ENCODE measurements at places on chromosomes 1 and 21.

GRCh38 chr1:55375617-55376258, 160.6 kb upstream of the USP24 start:
- no peak for DNase-seq

DNA sequence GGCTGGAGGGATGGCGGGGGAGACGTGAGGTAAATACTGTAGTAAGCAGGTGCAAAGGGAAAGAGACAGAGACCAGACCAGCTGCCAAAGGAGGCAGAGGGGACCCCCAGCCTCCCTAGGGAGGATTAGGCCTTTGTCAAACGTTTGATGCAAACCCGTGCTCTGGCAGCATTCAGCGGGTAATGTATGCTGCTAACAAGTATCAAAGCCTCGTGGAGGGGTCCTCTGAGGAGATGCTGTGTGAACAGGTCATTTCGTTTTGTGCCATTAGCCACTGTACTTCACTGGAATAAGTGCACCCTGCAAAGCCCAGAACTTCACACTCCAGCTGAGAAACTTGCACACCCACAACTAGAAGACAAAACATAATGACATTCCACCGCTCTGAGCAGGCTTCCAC, 644.5 kb downstream of the NPHP4 start:
- DNase-seq: no peak

GRCh38 chr1:222546091-222546490, 1.8 kb downstream of the HHIPL2 start:
- no peak for DNase-seq

DNA sequence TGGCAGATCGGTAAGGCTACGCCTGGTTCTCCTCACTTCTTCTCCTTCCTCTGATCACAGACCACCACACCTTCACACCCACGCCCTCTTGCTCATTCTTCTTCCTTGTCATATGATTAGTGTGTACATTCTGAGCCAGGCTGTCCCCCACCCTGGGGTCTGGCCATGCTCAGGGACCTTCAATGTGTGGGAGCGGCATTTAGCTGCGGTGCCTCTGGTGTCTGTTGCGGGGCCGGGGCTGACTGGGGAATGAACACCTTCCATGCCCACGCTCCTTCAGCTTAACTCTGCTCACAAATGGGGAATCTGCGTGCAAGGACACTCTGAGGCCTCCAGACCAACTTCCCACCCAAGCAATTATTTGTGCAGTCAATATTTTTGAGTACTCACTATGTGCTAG, 29.4 kb downstream of the QSOX1 start:
- no peak for DNase-seq

DNA sequence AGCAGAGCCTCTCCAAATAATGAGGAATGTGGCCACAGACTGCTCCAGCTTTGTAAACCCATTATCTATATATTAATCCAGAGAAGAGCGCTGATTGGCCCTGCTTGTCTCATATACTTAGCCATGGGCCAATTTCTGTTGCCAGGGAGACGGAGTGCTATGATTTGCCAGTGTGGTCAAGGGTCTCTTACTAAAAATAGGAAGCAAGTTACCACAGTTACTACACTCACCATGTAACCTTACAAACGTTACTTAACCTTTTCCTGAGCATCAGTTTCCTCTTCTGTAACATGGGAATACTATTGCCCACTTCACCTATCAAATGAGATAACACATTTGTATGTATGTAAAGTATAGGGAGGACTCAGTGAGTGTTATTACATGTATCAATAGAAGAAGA, 7.7 kb upstream of the S100A2 start:
- DNase-seq: no peak

GRCh38 chr1:225577241-225577640, 75.7 kb downstream of the ENAH start:
- DNase-seq: no peak

DNA sequence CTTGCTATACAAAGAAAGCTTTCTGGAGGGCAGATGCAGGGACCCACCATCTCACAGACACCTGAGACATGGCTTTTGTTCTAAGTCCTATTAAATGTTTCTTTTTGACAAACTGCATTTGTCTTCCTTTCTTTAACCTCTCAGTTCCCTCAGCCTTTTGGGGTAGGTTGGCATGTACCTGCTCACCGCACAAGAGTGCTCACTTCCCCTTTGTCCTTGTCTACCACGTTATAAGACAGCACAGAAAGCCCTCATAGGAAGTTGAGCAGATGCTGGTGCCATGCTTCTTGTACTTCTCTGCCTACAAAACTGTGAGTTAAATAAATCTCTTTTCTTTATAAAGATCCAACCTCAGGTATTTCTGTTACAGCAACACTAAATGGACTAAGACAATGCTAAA, 31.9 kb upstream of the RGS21 start:
- DNase-seq: no peak

- DNase-seq: no peak
Measured at GRCh38 chr1:77030401-77031105, 163.3 kb downstream of the ST6GALNAC5 start.

GRCh38 chr1:226781937-226782609, 43.0 kb upstream of the ITPKB start:
- DNase-seq: no peak

DNA sequence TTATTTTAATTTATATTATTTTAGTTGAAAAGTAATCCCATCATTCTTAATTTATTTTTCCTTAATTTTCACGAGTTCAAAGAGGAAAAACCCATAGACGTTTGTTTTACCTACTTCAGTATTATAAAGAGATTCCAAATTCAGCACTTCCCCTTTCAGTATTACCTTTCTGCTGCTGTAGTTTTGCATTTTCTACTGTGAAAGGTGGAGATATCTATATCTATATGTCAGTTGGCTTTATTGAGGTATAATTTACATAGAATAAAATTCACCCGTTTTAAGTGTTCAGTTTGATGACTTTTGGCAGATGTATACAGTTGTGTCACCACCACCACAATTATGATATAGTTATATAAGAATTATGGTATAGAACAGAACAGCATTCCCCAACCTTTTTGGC, 33.0 kb downstream of the MAST2 start:
- no peak for DNase-seq

- no peak for DNase-seq
Measured at GRCh38 chr1:14697353-14697752, 98.9 kb downstream of the KAZN start.

GRCh38 chr1:47918257-47918867, 78.8 kb downstream of the TRABD2B start:
- no peak for DNase-seq

DNA sequence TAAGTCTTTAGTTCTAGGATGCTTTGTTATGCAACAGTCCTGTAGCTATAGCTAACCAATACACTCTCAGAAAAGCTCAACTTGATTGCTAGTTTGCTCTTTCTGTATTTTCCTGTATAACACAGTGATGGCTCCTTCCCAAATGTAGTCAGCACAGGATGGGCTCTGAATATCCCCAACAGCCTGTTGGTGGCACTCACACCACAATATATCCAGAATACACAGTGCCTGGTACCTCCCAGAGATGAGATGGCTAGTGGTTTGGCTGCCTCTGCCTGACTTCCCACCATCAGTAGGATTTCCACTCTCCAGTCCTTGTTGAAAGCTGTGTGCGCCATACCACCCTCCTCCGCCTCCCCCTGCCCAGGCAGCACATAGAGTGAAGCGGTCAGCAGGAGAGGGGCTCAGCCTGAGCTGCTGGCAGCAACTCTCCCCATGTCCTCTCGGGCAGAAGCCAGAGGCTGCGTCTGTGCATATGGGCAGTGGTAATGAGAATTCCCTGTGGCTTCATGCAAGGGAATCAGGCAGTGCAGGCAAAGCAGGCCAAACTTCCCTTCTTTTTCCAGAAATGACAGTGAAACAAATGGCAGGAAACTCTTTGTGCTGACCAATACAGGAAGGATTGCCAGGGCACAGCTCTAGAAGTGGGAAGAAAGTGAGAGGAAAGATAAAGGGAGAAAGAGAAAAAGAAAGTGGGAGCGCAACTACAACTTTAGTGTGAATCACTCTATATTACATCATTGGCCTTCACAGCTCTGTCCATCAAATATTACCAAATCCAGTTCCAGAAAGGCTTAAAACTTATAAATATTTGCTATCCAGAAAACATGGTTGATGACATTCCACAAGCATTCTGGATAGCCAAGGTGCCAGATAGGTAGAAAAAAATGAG, 49.7 kb downstream of the LMX1A start:
- no peak for DNase-seq

DNA sequence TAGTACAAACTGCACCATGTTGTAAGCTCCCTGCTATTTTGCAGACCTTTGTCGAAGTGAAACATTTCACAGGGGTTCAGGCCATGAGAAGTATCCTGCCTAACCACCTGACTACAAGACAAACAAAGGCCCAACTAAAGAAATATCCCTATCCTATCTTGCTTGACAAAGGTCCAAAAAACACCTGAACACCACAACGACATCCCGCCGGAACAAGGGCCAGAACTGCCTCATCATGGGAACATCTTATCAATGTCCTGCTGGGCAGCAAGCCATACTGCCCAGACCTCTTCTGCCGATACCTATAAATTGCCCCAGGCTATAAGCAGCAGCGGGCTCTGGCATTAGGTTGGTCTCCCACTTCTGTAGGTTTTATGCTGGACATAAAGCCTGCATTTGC, 12.3 kb downstream of the MYSM1 start:
- DNase-seq: no peak

GRCh38 chr1:87053446-87053845, 139.0 kb downstream of the HS2ST1 start:
- DNase-seq: no peak

DNA sequence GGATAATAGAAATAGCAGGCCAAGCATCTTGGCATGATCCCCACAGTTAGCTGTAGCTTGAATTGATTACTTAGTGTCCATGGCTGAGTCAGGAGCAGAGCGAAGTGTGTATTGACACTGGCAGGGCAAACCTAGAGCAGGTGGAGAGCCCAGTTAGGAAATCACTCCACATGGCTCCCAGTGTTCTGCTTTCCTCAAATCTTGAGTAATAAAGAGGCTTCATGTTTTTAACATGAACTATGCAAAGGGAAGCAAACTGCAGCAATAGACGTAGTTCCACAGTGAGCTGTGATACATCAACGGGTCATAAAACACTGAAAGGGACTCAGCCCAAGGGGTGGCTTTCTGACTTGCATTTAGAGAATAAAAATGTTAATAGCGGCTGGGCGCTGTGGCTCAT, 28.9 kb downstream of the RHEX start:
- no peak for DNase-seq

DNA sequence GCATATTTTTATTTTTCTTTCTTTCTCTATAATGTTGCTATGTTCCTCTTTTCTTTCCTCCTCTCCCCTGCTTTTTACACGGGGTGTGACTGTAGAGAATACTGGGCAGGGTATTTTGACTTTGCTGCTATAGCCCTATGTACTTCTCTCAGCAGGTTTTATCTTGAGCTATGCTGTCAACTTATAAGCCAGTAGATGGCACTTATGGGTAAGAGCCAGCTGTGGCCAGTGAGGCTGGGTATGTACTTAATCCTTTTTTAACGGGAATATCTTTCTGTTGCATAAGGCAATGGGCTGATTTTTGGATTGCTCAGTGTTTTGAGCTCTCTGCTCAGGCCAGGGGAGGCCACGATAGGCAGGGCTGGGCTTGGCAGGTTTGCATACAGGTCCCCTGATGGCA, 99.0 kb downstream of the KCNK2 start:
- no peak for DNase-seq

- DNase-seq: no peak
Measured at GRCh38 chr1:180953291-180954004, 40.8 kb downstream of the KIAA1614 start.

GRCh38 chr1:71650119-71650518, 569.3 kb upstream of the ZRANB2 start:
- no peak for DNase-seq

- no peak for DNase-seq
Measured at GRCh38 chr1:169371404-169371803, 3.4 kb downstream of the BLZF1 start.

GRCh38 chr21:31374395-31374794, 30.3 kb upstream of the TIAM1 start:
- DNase-seq: no peak

Measured in NCI-H510A (cell line).